ENCODE measurements at places on chromosomes 16 and 17. TPM values are rescaled to one million over a fixed set of nuclear protein-coding genes. Genes with fewer than 3 reads are reported as not detected.

DNA sequence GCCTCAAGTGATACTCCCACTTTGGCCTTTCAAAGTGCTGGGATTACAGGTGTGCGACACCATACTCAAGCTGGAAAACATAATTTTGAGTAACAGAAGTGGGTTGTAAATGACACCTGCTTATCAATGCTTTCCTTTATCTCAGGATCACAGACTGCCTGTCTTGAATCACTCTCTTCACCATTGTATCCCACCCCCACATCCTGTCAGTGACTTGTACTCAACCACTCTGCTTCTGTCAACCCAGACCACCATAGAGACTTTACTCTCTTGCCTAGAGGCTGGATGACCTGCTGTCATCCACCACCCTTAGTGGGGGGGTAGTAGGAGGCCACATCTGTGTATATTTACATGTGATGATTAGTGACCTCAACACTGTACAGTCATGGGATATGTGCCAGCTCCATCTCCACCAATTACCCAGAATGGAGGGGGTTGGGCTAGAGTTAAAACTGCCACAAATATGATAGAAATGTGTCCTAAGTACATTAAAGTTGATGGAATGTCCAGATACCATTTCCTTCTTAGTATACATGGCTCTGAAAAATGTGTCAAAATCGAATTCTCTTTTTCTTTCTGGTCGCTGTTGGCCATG is 338.7 kb downstream of the GRIN2A start:
- peaks cover 8% of the 10 kb centered on the region for H3K27me3 ChIP-seq
- H3K4me3 ChIP-seq = no peak overlapping the region

- DNase-seq = no peak
- no peak overlapping the region for H3K27ac ChIP-seq
- peaks cover 35% of the 10 kb centered on the region for H3K4me1 ChIP-seq
- H3K27me3 ChIP-seq = peaks cover 7% of the 10 kb centered on the region
- H3K36me3 ChIP-seq = no peaks in the 10 kb centered on the region
- no peak overlapping the region for H3K4me3 ChIP-seq
Measured at GRCh38 chr17:48441231-48441711, 11.3 kb upstream of the SKAP1 start.

GRCh38 chr17:43056051-43056450 is 31.0 kb downstream of the RND2 start:
- no peak for DNase-seq
- no peaks in the 10 kb centered on the region for H3K27me3 ChIP-seq
- no peak overlapping the region for H3K4me3 ChIP-seq
- H3K4me1 ChIP-seq = no peaks in the 10 kb centered on the region

BCAR1 gene
- total RNA-seq = 95.9 TPM

GRCh38 chr16:86662195-86662594 is 83.8 kb downstream of the FOXL1 start:
- no peaks in the 10 kb centered on the region for H3K36me3 ChIP-seq
- H3K27ac ChIP-seq = peak overlapping the region; percentile 17
- H3K4me3 ChIP-seq = no peak overlapping the region
- DNase-seq = no peak
- H3K4me1 ChIP-seq = peaks cover 26% of the 10 kb centered on the region
- H3K27me3 ChIP-seq = peaks cover 12% of the 10 kb centered on the region

DNA sequence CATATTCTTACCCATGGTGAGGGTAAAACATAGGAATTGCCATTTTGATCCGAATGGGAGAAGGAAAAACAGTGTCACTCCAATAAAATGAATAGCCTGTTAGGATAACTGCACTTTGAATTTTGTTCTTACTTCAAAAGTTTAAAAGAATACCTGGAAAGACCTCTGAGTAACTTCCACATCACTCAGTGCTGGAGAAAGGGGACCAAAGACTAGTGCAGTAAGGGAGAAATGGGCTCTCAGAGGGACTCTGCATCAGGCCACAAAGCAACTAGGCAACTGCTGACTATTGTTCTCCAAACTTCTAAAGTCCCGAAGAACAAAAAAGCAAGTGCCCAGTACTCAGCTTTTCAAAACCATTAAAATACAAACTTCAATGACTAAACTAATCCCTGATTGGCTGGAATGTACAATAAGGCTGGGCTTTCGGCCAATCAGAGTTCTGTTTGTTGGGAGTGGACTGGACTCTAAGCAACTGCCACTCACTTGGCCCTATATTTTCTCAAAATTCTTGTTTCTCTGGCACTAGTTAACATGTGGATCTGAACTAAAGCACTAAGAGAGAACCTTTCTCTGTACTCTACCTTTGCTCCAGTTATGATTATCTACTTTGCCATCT is 6.2 kb downstream of the DNAJC7 start:
- no peak for DNase-seq
- H3K4me3 ChIP-seq = no peak overlapping the region
- H3K27me3 ChIP-seq = no peaks in the 10 kb centered on the region
- H3K36me3 ChIP-seq = peaks cover 11% of the 10 kb centered on the region

- peaks cover 11% of the 10 kb centered on the region for H3K36me3 ChIP-seq
- no peak for DNase-seq
- peak overlapping the region; percentile 97 for H3K27ac ChIP-seq
- no peak overlapping the region for H3K4me3 ChIP-seq
- peaks cover 31% of the 10 kb centered on the region for H3K4me1 ChIP-seq
Measured at GRCh38 chr17:42310787-42311215, 22.5 kb downstream of the STAT5A start.

DNA sequence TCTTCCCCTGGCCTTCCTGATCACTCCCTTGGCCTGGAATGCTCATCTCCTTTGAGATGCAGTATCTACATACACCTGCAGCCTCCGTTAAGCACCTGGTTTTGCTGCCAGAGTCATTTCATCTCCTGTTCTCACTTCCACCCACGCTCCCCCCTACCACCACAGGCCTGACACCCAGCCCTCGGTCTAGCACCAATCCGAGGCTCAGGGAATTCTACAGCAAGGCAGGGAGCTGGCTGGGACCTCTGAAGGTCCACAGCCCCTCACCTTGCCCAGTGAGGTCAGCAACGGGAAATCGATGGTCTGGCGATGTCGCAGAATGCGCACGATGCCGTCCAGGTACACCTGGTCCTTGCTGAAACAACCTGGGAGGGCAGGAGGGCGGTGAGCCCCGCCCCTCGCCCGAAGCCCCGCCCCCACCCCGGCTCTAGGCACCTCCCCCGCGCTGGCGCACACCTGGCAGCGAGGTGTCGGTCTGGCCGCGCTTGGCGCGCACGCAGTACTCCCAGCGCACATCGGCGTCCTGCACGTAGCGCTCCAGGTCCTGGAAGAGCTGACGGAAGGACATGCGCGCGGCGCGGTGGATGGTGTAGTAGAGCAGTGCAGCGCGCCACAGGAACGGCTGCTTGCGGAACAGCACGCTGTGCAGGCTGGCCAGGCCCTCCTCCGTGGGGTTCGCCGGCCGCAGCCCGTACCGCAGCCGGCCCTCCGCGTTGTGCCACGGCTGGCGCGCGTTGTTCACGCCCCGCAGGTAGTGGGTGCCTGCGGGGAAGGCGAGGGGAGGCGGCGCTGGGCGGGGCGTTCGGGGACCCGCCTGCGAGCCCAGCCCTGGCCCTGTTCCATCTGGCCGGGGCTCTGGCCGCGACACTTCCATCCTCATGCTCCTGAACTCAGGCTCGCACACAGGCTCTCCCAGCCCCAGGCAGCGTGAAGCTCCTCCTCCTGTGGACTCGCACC is 5.7 kb downstream of the MATCAP1 start:
- no peak overlapping the region for H3K27ac ChIP-seq
- peaks cover 3% of the 10 kb centered on the region for H3K36me3 ChIP-seq
- no peak for DNase-seq
- H3K4me1 ChIP-seq = peaks cover 24% of the 10 kb centered on the region
- peak overlapping the region; percentile 58 for H3K4me3 ChIP-seq
- peaks cover 33% of the 10 kb centered on the region for H3K27me3 ChIP-seq

DNA sequence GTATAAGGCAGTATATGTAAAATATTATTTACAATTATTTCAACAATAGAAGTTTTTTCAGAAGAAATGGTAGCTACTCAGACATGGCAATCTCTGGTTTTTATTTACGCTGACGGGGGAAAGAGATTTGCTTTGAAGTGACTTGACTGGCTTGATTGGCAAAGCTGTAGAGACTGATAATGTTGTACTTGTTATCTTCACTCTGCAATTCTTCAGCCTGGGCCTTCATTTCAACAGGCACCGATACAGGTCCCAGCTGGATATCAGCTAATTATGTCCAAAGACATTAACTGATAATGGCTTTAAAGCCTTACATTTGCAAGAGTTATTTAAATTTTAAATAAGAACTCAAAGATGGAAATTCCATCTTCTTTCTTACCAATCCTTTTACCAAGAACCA is 151.4 kb upstream of the HS3ST3A1 start:
- DNase-seq = no peak

KAT7 gene
- total RNA-seq = 69.9 TPM

RANGRF gene
- 25.7 TPM for total RNA-seq

LGALS9B gene
- not detected for total RNA-seq

Measured in mesothelial cell of epicardium (in vitro differentiated cells).